Liver (tissue), 10 donors: ENCODE measurements at places on chromosomes 1 and 21. TPM values are rescaled to one million over a fixed set of nuclear protein-coding genes. Genes with fewer than 3 reads are reported as not detected.

- no peak for DNase-seq
Measured at GRCh38 chr1:99347041-99347684, 82.9 kb downstream of the PLPPR4 start.

DNA sequence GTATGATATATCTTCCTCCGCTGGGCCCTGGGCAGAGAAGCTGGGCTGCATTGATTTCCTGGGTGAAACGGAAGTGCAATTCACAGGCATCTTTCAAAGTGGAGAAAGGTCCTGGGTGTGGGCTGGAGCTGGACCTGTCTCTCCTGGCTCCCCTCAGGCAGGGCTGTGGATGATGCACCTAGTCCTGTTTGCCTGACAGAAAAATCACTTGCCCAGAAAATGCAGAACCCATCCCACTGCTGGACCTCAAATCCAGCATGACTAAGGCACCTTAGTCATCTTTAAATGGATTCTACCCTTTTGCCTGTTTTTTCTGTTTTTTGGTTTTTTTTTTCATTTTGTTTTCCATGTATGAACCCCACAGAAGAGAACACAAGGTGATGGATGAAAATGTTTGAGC lies 49.7 kb downstream of the MYSM1 start:
- DNase-seq = no peak

DNA sequence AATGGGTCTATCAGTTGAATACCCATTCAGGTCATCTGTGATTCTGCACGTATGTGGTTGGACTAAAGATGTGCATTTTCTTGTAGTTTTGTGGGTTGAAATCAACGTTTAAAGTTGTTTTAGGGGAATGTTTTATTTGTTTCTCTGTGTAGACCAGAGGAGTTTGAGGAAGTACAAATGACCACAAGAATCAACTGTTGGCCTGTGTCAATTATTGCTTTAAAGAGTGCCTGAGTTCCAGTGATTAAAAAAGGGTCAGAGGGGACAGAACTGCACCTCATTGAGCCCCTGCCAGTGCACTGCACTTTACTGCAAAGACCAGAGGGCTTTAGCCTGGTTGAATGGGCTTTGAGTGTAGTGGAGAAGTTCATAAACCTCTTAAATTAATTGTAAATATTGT lies 190.3 kb downstream of the VPS13D start:
- DNase-seq = no peak

DNA sequence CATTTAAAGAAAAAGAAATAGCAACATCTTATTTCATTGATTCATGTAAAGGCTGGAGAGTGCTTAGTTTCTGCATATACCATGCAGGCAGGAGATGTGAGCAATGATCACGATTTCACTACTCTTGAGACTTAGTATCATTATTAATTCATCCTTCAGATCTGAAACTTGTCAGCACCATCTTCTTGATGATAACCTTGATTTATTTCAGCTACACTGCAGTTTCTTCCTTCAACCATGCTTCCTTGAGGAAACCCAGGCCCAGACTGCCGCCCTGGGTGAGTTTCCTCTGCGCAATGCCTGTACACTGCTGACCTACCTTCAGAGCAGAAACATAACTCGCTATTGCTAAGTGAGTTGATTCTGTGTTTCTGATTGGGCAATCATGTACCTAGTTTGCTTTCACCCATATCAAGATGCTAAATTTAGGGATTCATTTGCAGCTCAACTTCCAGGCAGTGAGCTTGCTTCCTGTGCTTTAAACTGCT lies 13.5 kb upstream of the BCL10 start:
- DNase-seq = no peak

The CFHR2 gene
- 448 TPM for polyA plus RNA-seq
